Fibroblast of lung (primary cell): ENCODE measurements at places on chromosomes 3 and 15. TPM values are rescaled to one million over a fixed set of nuclear protein-coding genes. Genes with fewer than 3 reads are reported as not detected.

BFSP2 gene
- total RNA-seq, result not detected in 2 replicates

GRCh38 chr3:17478673-17479072 lies 263.8 kb downstream of the TBC1D5 start:
- no peak overlapping the region for H3K4me3 ChIP-seq
- H3K4me1 ChIP-seq, result no peaks in the 10 kb centered on the region
- DNase-seq, result peak; percentile 88
- no peak overlapping the region for H3K27ac ChIP-seq
- H3K27me3 ChIP-seq, result no peaks in the 10 kb centered on the region

DNA sequence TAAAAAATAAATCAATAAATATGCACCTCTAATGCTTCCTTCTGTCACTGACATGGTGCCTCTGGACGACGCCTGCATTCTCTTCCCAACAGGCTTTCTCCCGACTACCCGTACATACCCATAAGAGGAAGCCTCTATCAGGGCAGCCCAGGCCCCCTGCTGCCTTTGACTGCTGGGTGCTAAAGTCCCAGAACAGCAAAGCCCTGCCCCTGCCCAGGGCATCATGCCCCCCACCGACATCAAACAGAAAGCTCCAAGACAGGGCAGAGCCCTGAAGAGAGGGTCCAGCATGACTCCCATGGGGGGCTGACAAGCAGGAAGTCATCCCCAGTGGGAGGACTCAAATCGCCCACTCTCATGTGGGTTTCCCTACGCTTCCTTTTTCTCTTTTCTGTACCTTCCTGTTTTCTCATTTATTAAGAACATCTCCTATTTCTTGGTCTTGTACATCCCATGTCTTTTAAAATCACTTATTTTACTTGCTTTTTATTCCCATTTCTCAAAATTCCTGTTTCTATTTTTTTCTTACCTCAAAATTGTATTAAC lies 23.4 kb downstream of the XPC start:
- peaks cover 34% of the 10 kb centered on the region for H3K36me3 ChIP-seq
- no peaks in the 10 kb centered on the region for H3K4me1 ChIP-seq
- H3K27me3 ChIP-seq, result no peaks in the 10 kb centered on the region
- no peak overlapping the region for H3K27ac ChIP-seq

GRCh38 chr3:160136421-160136820 lies 88.8 kb upstream of the C3orf80 start:
- H3K27me3 ChIP-seq, result no peaks in the 10 kb centered on the region
- H3K4me1 ChIP-seq, result no peaks in the 10 kb centered on the region
- H3K36me3 ChIP-seq, result no peaks in the 10 kb centered on the region
- no peak for DNase-seq
- H3K27ac ChIP-seq, result no peak overlapping the region

DNA sequence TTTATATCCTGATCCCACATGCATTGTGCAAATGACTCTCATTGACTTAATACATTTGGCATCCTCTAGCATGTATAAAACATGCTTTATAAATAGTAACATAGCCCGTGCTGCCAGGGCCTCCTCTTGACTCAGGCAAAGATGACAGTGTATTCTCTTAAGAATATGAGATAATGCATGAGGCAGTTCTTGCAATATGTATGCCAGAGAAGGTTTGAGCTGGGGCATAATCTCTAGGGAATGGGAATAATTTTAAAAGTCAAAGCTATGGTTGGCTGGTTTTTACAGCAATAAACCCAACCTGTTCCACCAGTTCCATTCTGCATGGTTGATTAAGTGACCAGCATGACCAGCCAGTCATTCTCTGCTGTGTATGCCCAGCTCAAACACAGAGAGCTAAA lies 179.0 kb upstream of the PFN2 start:
- H3K4me3 ChIP-seq, result no peak overlapping the region
- no peaks in the 10 kb centered on the region for H3K36me3 ChIP-seq
- H3K27me3 ChIP-seq, result no peaks in the 10 kb centered on the region
- peak; percentile 94 for DNase-seq

- H3K36me3 ChIP-seq, result no peaks in the 10 kb centered on the region
- no peak overlapping the region for H3K27ac ChIP-seq
- no peak overlapping the region for H3K4me3 ChIP-seq
- no peaks in the 10 kb centered on the region for H3K27me3 ChIP-seq
- no peaks in the 10 kb centered on the region for H3K4me1 ChIP-seq
- DNase-seq, result no peak
Measured at GRCh38 chr3:160612386-160613075, 47.2 kb upstream of the KPNA4 start.

ANKRD34C gene
- not detected in 2 replicates for total RNA-seq

MON1A gene
- 11.8 and 12.2 TPM in 2 replicates for total RNA-seq

GRCh38 chr15:78302579-78303312 lies 3.3 kb upstream of the SKIC8 start:
- peaks cover 14% of the 10 kb centered on the region for H3K4me1 ChIP-seq
- no peaks in the 10 kb centered on the region for H3K36me3 ChIP-seq
- peak; percentile 89 for DNase-seq
- no peaks in the 10 kb centered on the region for H3K27me3 ChIP-seq
- H3K27ac ChIP-seq, result no peak overlapping the region

CYP1A1 gene
- under 0.01 TPM in 1 of 2 replicates, not detected in the other for total RNA-seq

GRCh38 chr3:107999215-107999775 lies 91.5 kb downstream of the CD47 start:
- no peaks in the 10 kb centered on the region for H3K4me1 ChIP-seq
- H3K4me3 ChIP-seq, result no peak overlapping the region
- no peak for DNase-seq
- peaks cover 6% of the 10 kb centered on the region for H3K27me3 ChIP-seq

DNA sequence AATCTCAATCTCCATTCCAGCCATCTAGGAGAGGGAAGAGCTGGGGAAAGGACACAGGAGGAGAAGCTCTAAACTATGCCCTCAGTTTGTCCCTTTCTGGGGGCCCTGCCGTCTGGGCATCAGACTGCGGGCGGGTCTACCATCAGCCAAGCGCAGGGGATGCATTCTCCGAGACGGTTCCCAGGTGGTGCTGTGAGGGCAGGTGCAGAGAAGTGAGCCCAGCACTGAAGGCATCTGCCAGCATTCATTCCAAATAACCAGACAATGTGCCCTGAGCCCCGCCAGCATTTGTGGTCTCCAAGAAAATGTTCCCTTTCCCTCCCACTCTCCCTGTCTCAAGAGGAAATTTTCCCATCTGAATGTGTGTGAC lies 265.7 kb downstream of the XXYLT1 start:
- no peak overlapping the region for H3K27ac ChIP-seq
- peaks cover 18% of the 10 kb centered on the region for H3K27me3 ChIP-seq
- H3K4me3 ChIP-seq, result no peak overlapping the region
- no peak for DNase-seq

DNA sequence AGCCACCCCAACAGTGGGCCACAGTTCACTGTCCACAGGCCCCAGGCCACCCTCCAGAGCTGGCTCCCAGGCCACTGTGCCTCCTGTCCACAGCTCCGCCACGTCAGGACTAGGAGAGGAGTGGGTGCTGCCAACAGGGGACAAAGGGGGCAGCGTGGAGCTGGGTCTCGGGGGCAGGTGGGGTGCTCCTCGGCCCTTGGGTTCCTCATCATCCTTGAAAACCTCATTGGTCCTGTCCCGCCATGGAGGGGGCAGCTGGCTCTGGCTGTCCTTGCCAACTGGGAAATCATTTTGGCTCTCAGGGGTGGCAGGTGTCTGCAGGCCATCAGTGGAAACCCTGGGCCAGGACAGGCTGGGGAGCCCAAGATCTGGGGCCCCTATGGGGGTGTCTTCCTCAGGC lies 45.2 kb downstream of the ADAMTS7 start:
- DNase-seq, result no peak
- no peak overlapping the region for H3K4me3 ChIP-seq
- no peaks in the 10 kb centered on the region for H3K4me1 ChIP-seq
- H3K36me3 ChIP-seq, result no peaks in the 10 kb centered on the region
- no peaks in the 10 kb centered on the region for H3K27me3 ChIP-seq

- no peaks in the 10 kb centered on the region for H3K27me3 ChIP-seq
- H3K4me3 ChIP-seq, result no peak overlapping the region
- no peak for DNase-seq
- no peaks in the 10 kb centered on the region for H3K36me3 ChIP-seq
- H3K27ac ChIP-seq, result no peak overlapping the region
- no peaks in the 10 kb centered on the region for H3K4me1 ChIP-seq
Measured at GRCh38 chr15:86916671-86917360, 837.1 kb downstream of the AGBL1 start.

DNA sequence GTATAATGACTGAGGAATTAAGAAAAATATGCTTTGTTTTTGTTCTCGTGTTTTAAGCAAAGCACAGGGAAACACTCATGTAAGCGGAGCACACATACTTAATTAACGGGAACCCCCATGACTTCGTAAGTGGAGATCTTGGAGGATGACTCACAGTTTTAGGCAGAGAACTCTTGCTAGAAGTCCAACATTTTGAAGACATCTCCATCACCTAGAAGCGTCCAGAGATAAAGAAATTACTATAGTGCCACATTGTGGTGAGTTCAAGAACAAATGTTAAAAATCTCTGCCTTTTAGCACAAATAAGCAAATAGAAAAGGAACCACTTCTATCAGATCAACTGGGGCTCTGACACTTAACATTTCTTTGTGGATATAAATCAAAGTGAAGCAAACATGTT lies 194.1 kb upstream of the ARHGEF26 start:
- H3K4me3 ChIP-seq, result peak overlapping the region; percentile 20
- DNase-seq, result peak; percentile 82
- H3K27me3 ChIP-seq, result no peaks in the 10 kb centered on the region
- no peaks in the 10 kb centered on the region for H3K4me1 ChIP-seq
- H3K27ac ChIP-seq, result no peak overlapping the region
